NB4 (cell line): ENCODE measurements at places on chromosomes 3 and 15.

DNA sequence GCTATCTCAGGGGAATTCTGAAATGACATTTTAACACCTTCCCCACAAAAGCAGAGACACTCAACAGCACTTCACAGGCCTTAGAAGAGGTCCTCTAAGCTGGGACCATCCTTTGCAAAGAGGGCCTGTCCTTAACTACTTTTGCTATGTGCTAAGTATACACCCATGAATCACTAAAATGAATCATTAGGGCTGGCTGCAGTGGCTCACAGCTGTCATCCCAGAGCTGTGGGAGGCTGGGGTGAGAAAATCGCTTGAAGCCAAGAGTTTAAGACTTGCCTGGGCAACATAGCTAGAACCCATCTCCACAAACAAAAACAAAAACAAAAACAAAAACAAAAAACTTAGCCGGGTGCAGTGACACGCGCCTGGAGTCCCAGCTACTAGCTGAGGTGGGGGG is 53.9 kb upstream of the MELTF start:
- DNase-seq = peak; percentile 14

DNA sequence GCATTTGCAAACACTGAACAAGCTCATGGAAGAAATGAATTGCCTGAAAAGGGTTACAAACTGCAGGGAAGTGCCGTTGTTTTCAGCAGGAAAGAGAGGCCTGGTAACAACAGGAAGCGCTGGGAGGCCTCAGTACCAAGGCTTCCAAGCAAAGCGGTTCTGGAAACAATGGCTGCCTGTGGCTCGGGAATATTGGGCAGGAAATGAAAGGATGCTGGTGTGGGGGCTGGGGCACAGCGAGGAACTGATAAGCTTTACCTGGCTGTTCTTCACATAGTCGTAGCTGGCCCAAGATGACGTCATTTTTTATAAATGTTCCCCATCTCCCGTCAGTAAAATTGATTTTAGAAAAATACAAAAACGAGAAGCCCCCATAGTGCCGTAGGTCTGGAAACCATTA is 55.9 kb downstream of the ARHGAP31 start:
- DNase-seq = no peak

GRCh38 chr15:96896766-96897165 is 566.3 kb downstream of the NR2F2 start:
- peak; percentile 93 for DNase-seq

GRCh38 chr3:132911741-132912415 is 126.3 kb upstream of the TMEM108 start:
- no peak for DNase-seq

GRCh38 chr15:52695154-52695553 is 16.0 kb upstream of the ATOSA start:
- DNase-seq = no peak

DNA sequence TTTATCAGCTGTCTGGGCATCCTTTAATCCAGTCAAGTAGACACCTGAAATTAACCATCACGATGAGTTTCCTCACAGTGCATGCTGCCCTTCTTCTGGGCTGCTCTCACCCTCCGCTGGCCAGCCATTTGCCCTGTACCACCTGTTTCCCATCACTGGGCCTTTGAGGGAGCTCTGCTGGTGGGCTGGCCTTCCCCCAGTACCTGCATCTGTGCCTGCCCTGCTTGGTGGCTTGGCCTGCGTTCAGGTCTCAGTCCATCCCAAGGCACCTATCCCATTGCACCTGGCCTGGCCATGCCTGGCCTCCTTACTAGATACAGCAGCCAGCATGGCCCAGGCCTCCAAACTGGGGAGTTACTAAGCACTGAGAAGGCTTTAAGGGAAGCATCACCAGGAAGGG is 413.2 kb downstream of the NTRK3 start:
- DNase-seq = no peak

DNA sequence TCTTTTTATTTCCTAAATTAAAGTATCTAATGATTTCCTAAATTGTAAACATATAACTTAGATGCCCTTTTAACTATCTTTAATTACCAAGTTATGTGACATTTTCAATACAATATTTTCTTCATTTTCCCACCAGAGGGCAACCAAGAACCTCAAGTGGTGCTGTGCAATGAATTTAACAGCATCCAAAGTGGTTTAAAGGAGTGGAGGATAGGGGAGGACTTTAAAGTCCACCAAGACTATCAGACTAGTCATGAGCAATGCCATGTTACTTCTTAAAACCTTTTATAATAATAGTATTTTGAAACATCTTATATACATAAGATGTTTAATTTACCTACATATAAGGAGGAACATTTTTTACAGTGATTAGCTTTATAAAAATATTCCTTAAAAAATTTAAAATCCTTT is 74.4 kb downstream of the DLG1 start:
- DNase-seq = peak; percentile 64

DNA sequence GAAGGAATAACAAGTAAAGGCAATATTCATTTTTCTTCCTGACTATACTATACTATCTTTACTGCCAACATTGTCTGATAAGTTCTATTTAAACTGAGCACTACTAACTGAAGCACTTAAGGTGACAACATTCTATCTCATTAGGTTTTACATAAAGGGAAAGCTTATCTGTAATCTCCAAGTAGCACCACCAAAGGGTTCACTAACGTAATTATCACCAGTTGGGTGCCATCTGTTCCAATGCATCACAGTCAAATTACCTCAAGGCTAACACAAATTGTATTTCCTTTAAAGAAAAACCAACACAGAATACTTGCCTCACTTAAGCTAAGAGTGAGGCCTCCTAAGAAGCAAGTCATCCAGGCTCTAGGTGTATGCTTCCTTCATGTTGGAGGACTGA is 453.8 kb downstream of the RAP2B start:
- no peak for DNase-seq

- DNase-seq = peak; percentile 73
Measured at GRCh38 chr3:71581457-71582035, 2.0 kb downstream of the FOXP1 start.
